Endothelial cell of umbilical vein (primary cell): ENCODE measurements at places on chromosomes 3 and 15. TPM values are rescaled to one million over a fixed set of nuclear protein-coding genes. Genes with fewer than 3 reads are reported as not detected.

IL5RA gene
- not detected in 2 replicates for total RNA-seq

OCA2 gene
- total RNA-seq = not detected in 2 replicates

- no peak for DNase-seq
These were observed 47.6 kb upstream of the CD200R1L start for GRCh38 chr3:112894258-112894657.

DNA sequence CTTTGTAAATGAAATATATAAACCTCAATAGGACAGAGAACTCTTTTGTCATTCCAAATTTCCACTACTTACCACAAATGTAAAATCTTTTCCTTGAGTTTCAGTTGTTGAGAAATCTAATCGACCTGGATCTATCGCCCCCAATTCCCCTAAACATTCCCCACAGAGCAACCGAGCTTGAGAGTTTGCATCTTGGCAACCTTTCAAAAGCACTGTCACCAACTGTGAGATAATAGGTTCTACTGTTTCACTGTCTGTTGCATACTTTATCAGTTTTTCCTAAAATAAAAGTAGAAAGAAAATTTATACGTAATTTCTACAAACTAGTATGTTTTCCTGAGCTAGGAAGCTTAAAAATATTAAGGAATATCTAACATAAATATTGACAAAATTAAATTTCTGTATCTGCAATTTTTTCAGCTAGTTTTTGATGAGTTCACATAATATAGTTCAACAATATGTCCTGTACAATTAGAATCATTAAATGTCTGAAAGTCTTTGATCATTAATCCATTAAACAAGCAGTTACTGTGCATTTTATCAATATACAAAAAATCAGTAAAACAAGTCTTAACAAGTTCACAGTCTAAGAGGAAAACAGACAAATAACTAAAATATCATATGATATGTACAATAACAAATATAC is 54.5 kb downstream of the ATR start:
- no peak for DNase-seq

DNA sequence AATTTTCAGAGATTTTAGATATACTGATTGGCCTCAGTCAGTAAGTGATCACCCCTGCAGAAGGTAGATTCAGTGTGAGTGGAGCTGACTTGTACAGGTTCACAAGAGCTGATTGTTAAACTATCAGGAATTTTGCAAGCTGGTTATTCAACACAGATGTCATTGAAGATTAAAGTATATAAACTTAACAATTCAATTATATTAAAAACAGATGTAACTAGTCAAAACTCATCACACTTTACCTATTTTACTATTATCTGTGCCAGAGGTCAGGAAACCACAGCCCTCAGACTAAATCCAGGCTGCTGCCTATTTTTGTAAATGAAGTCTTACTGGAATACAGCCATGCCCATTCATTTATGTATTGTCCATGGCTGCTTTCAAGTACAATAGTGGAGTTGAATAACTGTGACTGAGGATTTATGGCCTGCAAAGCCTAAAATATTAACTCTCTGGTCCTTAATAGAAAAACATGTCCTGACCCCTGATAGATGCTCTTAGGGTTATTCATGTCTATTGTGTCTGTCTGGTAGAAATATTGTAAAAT is 429.3 kb upstream of the PDZRN3 start:
- DNase-seq = no peak

- no peak for DNase-seq
These were observed 279.3 kb upstream of the LRRFIP2 start for GRCh38 chr3:37453393-37454389.

DNA sequence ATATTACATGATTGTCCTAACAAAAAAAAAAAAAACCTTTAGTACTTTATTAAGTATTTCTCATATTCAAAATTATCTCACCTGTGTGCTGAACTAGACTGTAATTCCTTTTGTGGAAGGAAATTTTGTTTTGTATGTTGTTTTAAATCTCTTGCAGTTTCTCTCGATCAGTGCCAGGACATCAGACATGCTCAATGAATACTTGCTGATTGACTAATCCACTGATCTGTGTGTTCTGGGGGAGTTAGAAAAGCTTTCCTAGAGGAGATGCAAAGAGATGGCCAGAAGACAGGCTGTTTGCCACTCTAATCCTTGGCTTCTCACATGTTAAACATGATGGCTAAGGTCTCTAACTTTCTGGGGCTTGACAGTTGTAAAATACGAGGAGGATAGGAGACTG is 233.3 kb upstream of the NR2E3 start:
- DNase-seq = no peak
